ENCODE measurements at places on chromosomes 3 and 15.

- DNase-seq = no peak
These were observed 97.5 kb downstream of the HERC1 start for GRCh38 chr15:63736287-63736686.

- no peak for DNase-seq
These were observed 40.8 kb downstream of the CLDN1 start for GRCh38 chr3:190281308-190282051.

DNA sequence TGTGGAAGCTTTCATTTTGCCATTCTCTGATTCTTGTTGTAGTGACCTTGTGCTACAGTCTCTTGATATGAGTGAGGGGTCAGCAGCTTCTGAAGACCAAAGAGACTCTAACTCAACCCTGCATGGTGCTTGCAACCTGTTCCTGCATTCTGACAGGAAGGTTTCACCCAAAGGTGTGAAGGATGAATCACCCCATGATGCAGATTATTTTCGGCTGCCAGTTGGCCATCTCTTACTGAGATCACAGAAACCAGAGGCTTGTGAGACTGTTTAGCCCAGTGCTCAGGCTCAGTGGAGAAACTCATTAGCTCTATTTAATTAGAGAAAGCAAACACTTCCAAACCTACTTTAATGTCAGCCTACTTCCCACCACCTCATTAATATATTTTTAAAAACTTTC is 29.2 kb upstream of the TPRG1 start:
- no peak for DNase-seq

DNA sequence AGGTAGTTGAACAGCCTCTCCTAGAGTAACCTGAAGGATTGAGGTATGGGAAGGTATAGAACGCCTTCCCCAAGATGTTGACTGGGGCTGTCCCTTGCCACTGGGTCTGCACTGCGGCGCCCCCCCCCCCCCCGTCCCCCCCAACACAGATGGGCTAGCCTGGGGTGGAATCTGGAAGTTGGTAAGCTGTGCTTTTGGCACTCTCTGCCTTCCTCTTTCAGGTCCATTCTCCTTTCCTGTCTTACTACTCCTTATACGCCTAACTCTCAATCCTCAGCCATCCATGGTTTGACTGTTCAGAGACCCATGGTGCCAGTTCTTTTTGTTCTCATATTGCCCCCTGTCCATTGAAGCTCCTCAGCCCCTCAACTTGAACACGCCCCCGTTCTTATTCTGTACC is 42.8 kb downstream of the MAP2K1 start:
- DNase-seq = no peak

Data from hematopoietic multipotent progenitor cell treated with erythropoietin and hydrocortisone succinate and interleukin-3 and kit ligand, for 17 days (in vitro differentiated cells).